ENCODE measurements at places on chromosomes 3 and 15.

DNA sequence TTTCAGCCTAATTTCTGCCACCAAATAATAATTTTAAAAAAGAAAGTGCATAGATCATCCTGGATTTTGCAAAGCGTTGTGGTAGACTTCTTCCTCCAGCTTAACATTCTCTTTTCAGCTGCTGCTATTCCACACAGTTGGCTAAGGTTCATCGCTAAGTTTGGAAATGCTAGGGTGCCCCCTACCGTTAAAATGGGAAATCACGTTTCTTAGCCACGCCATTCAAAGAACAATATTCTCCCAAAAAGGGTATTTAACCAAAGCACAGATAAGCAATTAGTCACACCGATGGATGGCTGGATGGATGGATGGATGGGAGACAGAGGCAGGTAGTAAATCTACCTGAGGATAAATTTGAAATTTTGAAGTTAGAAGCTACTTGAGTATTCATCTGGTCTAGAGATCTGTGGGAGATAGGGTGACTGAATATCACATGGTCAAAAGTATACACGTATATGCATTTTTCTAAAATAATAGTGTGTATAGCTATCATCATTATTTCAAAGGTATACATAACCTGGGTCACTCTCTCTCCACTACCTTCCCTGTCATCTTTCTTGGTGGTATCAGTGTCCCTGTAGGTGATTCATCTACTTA is 67.2 kb downstream of the EFHB start:
- peak; percentile 52 for DNase-seq

DNA sequence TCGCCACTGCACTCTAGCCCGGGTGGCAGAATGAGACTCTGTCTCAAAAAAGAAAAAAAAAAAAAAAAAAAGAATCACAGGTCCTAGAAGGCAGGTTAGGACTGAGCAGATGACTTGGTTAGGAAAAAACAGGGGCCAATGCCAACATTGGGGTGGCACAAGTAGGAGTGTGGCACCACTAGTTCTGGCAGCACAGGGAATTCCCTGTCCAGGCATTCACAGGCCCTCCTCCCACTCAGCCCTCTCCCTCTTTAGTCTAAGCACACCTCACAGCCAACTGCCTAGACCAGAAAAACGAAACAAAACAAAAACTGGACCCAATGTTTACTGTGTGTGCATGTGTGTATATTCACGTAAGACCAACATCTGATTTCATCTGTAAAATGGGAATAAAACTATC is 10.5 kb downstream of the THOC7 start:
- DNase-seq: no peak

- no peak for DNase-seq
Observed at GRCh38 chr3:196794467-196794866, 54.8 kb downstream of the PAK2 start.

DNA sequence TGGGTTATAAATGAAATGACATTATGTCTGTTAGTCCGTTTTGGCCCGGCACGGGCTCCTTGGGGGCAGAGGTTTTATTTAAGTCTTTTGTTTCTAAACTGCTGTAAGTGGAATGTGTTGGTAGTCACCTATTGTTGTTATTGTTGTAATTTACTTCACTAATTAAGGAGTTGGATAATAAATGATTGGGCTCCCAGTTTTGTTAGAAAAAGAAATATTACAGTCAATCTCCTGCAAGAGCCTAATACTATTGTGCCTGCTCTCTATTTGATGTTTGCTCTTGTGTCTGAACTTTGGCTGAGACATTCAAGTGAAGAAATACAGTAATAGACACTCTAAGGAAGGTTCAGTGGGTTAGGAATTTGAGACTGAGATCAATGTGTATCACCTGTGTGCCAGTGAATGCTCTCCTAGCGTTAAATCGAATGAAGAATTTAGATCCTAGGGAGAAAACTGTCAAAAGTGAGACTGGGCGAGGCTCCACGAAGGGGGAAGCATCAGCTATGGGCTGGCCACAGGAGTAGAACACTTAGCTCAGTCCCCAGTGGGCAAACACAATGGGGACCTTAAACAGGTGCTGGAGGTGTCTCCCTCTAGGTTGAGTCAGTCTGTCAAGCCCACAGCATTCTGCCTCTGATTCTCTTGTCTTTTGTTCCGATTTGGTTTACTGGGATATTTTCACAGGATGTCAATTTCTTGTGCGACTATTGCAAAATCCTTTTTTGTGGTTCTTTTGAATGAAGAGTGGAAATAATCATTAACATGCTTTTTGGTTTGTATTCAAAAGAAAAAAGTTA is 1.2 kb downstream of the ROBO2 start:
- DNase-seq: peak; percentile 6

GRCh38 chr3:9914559-9915253 is 2.2 kb upstream of the IL17RC start:
- peak; percentile 23 for DNase-seq

GRCh38 chr3:197491923-197492664 is 63.7 kb downstream of the BDH1 start:
- DNase-seq: no peak

GRCh38 chr3:38368238-38368637 is 21.7 kb downstream of the XYLB start:
- DNase-seq: no peak

DNA sequence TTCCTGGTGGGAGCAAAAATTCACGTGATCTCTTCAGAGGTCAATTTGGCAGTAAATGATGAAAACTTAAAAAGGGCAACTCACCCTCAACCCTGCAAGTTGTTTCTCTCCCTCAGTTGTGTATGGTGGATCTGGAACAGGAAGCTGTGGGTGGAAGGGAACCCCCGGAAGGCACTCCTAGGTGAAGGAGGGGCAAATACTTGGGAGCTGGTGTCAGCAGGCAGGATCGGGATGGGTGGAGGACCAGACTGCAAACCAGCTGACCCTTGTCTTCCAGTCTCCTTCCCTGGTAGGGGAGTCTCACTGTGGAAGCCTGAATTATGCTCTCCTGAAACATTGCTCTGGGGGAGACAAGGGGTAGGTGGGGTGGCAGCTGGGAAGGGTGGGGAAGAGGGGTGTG is 33.5 kb downstream of the PRR23E start:
- DNase-seq: no peak

DNA sequence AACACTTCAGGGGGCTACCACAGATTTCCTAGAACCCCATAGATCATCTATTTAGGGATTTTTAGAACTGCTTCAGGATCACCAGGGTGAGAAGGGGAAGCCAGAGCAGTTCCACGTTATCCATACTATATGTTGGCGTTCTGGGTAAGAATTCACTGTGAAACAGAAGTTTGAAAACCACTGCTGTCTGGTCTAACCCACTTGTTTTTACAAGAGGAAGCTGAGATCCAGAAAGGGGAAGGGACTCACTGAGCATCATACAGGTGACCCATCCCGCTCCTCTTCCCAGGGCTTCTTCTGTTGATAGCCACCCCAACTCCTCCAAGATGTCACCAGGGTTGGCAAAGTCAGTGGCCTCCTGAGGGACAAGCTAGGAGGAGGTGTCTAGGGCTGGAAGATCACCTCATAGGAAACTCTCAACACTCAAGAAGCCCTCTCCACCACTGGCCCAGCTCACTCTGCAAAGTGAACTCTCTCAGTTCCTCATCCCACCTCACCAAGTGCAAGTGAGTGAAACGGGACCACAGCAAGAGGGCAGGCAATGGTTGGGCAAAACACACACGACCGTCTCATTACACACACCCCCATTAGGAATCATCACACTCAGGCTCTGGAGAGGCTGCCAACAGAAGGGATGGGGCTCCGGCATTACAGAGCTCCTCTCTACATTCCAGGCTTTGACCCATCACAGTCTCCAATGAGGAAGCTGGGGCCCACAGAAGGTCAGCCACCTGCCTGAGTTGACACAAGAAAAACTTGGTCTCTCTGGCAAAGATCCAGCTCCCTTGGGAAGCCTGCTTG is 1.8 kb downstream of the DAPK2 start:
- DNase-seq: no peak

GRCh38 chr3:142165194-142165593 is 15.8 kb upstream of the TFDP2 start:
- DNase-seq: no peak

DNA sequence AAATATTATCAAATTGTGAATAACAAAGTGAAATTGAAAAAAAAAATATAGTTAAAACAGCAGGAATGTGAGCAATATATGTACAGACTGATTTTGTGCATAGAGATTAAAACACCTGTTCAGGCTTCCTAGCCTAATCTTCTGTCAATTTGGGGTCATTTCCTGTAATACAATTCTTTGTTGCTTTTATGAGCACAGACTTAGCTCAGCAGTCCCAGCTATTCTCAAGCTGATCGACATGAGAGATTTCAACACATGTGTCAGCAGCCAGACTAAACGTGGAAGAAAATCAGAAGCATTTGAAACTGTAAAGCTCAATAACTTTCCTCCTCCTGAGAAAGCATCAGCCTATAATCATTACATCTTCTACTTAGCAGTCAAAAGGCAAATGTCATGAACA is 1.6 kb upstream of the FHIT start:
- DNase-seq: no peak

DNA sequence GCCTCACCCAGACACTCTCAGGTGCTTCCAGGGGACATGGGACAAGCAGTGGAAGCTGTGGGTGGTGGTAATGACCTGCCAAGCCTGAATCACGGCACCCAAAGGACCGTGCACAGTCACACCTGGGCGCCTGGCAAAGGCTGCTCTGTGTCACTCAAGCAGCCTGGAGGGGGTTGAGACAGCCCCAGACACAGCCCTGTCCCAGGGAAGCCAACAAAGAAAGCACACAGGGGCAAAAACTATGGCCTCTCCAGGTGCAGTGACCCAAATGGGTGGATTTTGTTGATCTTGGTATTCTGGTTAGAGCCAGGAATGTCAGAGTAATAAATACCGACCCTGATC is 15.0 kb upstream of the OCA2 start:
- no peak for DNase-seq

- no peak for DNase-seq
Observed at GRCh38 chr3:59185591-59186369, 136.0 kb upstream of the CFAP20DC start.

- no peak for DNase-seq
Observed at GRCh38 chr15:68311859-68312557, 34.5 kb downstream of the FEM1B start.

- no peak for DNase-seq
Observed at GRCh38 chr3:46496746-46497555, 825 bp upstream of the RTP3 start.

- DNase-seq: no peak
Observed at GRCh38 chr3:155497930-155498647, 204.6 kb upstream of the STRIT1 start.

All from NCI-H1105 treated with DMSO at 0.1 percent for 48 hours (cell line).